ENCODE measurements at places on chromosomes 1 and 21. TPM values are rescaled to one million over a fixed set of nuclear protein-coding genes. Genes with fewer than 3 reads are reported as not detected.

Gene EVI5
- 33.5 TPM for total RNA-seq

Gene LINGO4
- 0.54 TPM for total RNA-seq

Gene CD160
- total RNA-seq = 2.3 TPM

Gene HES5
- 1.3 TPM for total RNA-seq

Gene TFF3
- total RNA-seq = 2,419 TPM

Gene PCAT6
- 1.3 TPM for total RNA-seq

Gene DIO1
- not detected for total RNA-seq

Gene HSD3B1
- 0.48 TPM for total RNA-seq

Gene RAB3B
- total RNA-seq = 5.6 TPM

Gene CRP
- total RNA-seq = not detected

Data from mucosa of descending colon (tissue), 3 donors.